ENCODE measurements at places on chromosomes 16 and 17. TPM values are rescaled to one million over a fixed set of nuclear protein-coding genes. Genes with fewer than 3 reads are reported as not detected.

- DNase-seq = no peak
These were observed 142.2 kb downstream of the RAB11FIP4 start for GRCh38 chr17:31533546-31534155.

- DNase-seq = no peak
These were observed 68.8 kb downstream of the ABR start for GRCh38 chr17:1110862-1111598.

DNA sequence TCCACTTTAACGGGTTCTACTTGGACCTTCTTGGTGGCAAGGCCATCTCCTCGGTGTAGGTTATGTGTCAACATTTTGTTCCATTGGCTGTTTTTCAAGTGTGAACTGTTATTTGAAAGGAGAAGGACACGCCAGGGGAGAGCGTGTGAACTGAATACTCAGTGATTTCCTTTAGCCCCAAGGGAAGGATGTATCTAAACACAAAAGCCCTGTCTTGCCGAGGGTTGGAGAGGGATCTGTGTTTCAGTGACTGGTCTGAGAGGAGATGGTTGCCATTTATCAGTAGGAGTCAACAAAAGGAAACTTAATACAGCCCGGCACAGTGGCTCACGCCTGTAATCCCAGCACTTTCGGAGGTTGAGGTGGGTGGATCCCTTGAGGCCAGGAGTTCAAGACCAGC, 50.0 kb downstream of the USP10 start:
- no peak for DNase-seq

- DNase-seq = no peak
These were observed 35.8 kb downstream of the BEAN1 start for GRCh38 chr16:66462912-66463311.

- DNase-seq = no peak
These were observed 149.6 kb upstream of the GNAO1 start for GRCh38 chr16:56041556-56042140.

Gene ANKRD40CL
- total RNA-seq = not detected

Gene PTGES3L
- 3.6 TPM for total RNA-seq
